GM10248 (cell line): ENCODE measurements at places on chromosomes 1 and 21.
A peak's percentile ranks its signal among the peaks of the same experiment; 100 is the strongest.

DNA sequence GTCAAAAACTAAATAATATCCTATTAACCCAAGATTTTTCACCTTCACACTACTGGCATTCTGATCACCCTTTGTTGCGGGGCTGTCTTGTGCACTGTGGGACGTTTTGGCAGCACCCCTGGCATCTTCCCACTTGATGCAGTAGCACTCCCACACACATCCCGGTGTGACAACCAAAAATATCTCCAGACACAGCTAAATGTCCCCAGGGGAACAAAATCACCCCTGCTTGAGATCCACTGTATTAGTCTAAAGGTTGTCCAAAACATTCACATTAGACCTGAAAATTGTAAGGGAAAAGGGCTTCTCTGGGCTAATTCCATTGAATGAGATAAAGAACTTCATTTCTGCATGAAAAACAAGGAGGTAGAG is 37.8 kb downstream of the PLEKHO1 start:
- DNase-seq: no peak

GRCh38 chr1:59393211-59394180 is 96.6 kb downstream of the FGGY start:
- no peak for DNase-seq

DNA sequence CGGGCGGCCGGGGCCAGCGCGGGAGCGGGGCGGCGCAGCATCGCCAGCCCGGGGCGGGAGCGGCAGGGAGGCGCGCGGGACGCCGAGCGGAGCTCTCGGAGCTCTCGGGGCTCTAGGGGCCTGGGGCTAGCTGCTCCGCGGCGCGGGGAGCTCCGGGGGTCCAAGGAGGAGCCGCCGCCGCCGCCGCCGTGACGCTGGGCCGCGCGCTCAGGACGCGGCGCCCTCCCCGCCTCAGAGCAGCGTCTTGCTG is 147 bp downstream of the CLSTN1 start:
- no peak for DNase-seq

GRCh38 chr1:89262643-89263042 is 10.0 kb downstream of the GBP5 start:
- no peak for DNase-seq

DNA sequence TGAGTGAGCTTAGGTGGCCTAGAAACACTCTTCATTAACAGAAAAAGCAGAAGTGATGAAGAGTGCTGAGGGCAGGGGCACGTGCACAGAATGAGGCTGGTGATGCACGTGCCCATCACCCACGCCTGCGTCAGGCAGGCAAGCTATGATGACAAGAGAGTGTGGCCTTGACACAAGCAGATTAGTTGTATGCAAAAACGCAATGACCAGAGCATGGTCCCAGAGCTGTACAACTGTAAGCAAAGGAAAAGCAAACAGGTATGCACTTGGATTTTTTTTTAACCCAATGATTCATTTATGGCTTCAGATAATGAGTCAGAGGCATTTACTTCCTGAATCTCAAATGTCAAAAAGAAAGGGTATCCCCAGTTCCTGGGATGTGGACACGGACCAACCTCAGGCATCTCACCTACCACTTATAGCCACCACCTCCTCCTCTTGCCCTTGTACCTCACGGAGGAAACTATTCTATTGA is 9.1 kb upstream of the TMEM61 start:
- peak; percentile 42 for DNase-seq

GRCh38 chr1:7808253-7808844 is 24.3 kb downstream of the PER3 start:
- peak; percentile 39 for DNase-seq

DNA sequence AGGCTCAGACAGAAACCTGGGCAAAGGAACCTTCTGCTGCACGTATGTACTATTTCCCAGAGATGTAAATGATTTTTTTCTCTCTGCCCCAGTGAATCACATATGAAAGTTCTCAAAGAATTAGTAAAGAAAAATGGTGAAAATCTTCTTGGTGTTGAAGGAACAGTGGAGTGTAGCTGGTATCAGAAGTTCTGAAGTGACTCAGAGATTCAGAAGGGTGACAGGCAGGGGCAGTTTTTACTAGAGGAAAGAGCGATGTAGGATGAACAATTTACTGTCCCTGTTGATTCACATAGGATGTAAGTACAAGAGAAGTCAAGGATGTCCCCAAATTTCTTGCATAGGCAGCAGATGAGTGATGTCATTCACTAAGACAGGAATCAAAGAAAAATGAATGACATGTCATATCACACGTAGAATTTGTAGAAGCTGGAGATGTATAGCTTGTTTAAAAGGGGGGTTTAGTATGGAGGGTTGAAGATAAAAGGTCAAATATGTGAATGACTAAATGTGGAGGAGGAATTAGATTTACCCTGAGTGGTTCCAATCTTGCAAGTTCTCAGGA is 26.4 kb downstream of the WLS start:
- no peak for DNase-seq

- peak; percentile 37 for DNase-seq
These were observed 185.2 kb downstream of the FAF1 start for GRCh38 chr1:50774759-50775351.

DNA sequence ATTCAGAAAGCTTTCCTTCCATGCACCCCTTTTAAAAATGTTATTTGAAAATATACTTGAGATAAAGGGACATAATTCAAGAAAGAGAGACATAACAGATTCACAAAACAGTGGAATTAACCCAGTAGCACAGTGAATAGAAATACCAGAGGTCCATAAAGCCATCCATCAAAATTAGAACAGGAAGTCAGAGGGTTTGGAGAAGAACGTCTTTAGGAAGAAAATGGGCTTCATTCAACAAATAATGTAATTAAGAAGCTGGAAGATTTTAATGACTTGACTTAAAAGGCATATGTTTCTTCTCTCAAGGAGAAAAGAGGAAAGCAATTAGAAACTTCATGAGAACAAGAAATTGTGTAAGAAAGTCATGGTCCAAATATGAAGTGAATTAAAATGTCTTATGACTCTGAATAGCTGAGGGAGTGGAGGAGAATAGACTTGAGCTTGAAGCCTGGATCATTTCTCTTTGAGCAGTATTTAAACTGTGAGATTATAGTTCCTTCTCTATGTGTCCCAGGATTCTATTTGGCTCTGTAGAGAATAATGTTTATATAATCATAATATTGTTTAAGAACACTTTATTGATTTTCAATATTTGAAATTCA is 7.9 kb upstream of the HCRTR1 start:
- no peak for DNase-seq

GRCh38 chr1:3000214-3000613 is 21.1 kb upstream of the ACTRT2 start:
- DNase-seq: no peak
